Mesenteric fat pad (tissue), 1 donor: ENCODE measurements at places on chromosomes 12 and 14.

DNA sequence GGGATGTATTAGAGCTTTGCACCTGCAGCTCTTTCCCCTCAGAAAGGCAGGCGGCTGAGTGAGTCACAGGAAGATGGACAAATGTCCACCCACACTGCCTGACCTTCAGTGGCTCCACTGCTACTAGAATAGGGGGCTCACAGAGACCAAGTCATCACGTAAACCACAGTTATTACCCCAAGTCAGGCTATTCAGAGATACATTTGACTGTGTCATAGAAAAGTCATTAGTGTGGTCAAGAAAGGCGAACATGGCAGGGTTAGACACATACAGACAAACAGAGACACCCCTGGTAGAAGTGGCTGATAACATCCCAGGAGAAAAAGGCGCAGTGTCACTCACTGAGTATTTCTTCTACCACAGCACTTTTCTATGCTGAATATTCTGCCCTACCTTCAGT, 36.0 kb downstream of the GCH1 start:
- no peak for DNase-seq

- DNase-seq: no peak
Measured at GRCh38 chr14:51328064-51328771, 88.2 kb downstream of the TMX1 start.

GRCh38 chr14:39025810-39026627, 77.0 kb downstream of the SEC23A start:
- DNase-seq: no peak

GRCh38 chr12:870378-870777, 79.1 kb downstream of the RAD52 start:
- DNase-seq: no peak

GRCh38 chr12:98814254-98814653, 169.2 kb downstream of the APAF1 start:
- no peak for DNase-seq

DNA sequence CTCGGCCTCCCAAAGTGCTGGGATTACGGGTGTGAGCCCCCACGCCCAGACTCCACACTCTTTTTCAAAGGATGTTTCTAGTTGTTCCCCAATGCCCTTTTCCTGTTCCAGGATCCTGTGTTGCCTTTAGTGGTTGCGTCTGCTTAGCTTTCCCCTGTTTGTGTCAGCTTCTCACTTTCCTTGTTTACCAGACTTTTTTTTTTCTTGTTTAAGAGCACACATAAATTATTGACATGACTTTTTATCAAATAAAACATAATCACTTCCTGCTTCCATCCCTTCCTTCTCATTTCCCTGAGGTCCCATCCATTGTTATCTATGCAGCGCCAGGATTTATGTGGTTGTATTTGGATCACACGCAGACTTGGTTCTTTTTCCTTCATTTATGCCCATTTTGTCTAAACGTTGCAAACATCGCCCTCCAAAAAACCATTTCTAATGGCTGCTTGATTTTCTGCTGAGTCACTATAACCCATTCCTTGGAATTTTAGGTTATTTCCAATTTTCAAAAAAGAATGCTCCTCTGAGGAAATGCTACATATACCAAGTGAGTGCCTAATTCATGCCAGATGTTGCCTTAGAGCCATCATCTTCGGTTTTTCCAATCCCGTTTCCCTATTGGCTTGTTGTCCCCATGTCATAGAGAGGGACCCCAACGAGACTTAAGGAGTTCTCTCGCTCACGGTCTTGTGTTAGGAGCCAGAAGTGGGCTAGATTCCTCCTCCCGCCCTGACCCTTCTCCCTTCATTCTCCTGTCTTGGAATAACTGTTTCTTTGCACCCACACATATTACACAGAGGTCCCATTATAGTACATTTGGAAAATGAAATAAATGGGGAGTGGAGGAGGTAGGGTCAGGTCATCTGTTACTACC, 13.5 kb upstream of the CYP46A1 start:
- no peak for DNase-seq

- no peak for DNase-seq
Measured at GRCh38 chr14:54420478-54421142, 20.6 kb downstream of the CNIH1 start.

- DNase-seq: peak; percentile 49
Measured at GRCh38 chr14:90587918-90588317, 191.1 kb downstream of the CALM1 start.

DNA sequence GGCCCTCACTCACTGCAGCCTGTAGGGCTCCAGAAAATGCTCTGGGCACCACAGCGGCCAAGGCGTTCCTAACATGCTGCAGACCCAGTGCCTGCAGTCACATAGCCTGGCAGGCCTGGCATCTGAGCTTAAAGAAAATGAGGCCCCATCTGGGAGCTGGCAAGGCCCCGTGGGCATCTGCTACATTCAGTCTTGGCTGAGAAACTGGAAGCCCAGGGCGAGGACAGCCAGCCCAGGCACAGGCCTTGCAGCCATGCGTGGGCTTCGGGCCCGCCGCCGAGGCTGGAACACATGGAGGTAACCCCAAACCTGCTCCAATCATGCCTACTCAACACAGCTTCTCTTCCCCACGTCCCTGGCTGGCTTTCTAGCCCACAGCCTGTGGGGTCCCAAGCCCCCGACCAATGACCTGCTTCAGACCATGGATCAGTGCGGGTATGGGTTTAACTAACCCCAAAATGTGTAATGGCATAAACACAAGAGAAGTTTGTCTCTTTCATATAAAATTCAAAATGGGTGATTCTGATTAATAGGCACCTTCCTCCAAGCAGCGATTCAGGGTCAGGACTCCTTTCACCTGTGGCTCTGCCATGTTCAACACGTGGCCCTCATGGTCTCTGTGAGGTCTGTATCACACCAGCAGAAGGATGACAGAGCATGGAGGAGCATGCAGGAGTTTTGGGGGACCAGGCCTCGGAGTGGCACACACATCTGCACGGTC, 6.4 kb downstream of the NGB start:
- no peak for DNase-seq

GRCh38 chr14:82239223-82239622, 705.6 kb upstream of the SEL1L start:
- DNase-seq: no peak

- DNase-seq: no peak
Measured at GRCh38 chr14:102029956-102030355, 56.9 kb downstream of the HSP90AA1 start.
